Uterus (tissue), 4 donors: ENCODE measurements at places on chromosomes 16 and 17. TPM values are rescaled to one million over a fixed set of nuclear protein-coding genes. Genes with fewer than 3 reads are reported as not detected.

CD7 gene
- 2.1 TPM for total RNA-seq

AANAT gene
- total RNA-seq: not detected

QPRT gene
- total RNA-seq: 16.7 TPM

ARL17A gene
- 4.4 TPM for total RNA-seq

ZNF423 gene
- total RNA-seq: 14.9 TPM

HOXB5 gene
- 0.55 TPM for total RNA-seq

SSTR5 gene
- not detected for total RNA-seq

PLD6 gene
- total RNA-seq: 5.9 TPM

NDUFAF8 gene
- 6.5 TPM for total RNA-seq

CORO6 gene
- 3.8 TPM for total RNA-seq

FAM117A gene
- 26.1 TPM for total RNA-seq

TNP2 gene
- not detected for total RNA-seq

LDHD gene
- total RNA-seq: 5.7 TPM

ZNF594 gene
- 43.3 TPM for total RNA-seq

NPIPA3 gene
- total RNA-seq: not detected

ABAT gene
- 7.3 TPM for total RNA-seq

NXN gene
- total RNA-seq: 75.6 TPM

PERCC1 gene
- not detected for total RNA-seq
